Activated CD4-positive, alpha-beta T cell treated with anti-CD3 and anti-CD28 coated beads for 4 hours (primary cell): ENCODE measurements at places on chromosomes 5 and 9.

DNA sequence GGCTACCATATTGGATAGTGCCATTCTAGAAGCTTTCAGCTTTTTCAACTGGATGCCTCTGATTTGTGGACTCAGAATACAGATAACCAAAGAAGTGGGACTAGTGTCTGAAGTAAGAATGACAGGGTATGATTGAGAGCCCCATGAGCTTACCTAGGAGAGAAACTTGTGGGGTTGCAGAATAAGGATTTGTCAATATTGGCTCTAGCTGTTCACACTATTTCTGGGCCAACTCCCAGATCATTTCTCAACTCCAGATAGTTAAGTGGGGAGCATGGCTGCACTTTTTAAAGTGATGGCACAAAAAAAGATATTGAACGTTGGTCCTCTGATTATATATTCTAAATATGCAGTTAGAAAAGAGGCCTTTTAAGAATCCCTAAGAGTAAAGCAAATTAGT lies 252.1 kb downstream of the DOCK8 start:
- DNase-seq, result no peak

- DNase-seq, result no peak
Observed at GRCh38 chr5:84028093-84028492, 307.4 kb upstream of the HAPLN1 start.

- DNase-seq, result no peak
Observed at GRCh38 chr9:13281356-13282016, 2.0 kb upstream of the MPDZ start.

GRCh38 chr5:134510970-134511795 lies 14.3 kb upstream of the JADE2 start:
- peak; percentile 60 for DNase-seq

DNA sequence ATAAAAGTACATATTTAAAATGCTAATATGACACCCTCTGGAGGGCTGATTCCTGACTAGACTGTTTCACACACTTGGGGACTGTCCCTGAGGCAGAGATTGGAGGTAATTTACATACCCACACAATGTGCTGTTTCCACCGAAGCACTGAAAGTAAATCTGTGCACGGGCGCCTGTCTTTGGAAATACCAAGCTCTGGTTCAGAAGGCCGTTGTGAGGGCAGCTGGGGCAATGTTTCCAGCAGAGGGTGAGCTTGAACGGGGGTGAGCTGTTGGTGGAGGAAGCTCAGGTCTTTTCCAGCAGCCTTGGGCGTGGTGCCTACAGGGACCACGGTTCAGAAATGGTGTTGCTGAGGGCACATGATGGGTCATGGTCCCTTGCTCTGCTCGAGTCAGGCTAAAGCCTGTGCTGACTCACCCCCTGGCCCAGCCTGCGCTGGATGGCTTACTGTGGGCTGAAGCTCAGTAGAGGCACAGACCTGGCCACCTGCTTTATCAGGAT lies 25.8 kb upstream of the HMCN2 start:
- peak; percentile 38 for DNase-seq

GRCh38 chr5:88398316-88398715 lies 129.7 kb upstream of the TMEM161B start:
- DNase-seq, result no peak

- no peak for DNase-seq
Observed at GRCh38 chr5:167699432-167699831, 592.0 kb upstream of the WWC1 start.

- no peak for DNase-seq
Observed at GRCh38 chr9:129932303-129933151, 97.3 kb downstream of the USP20 start.

DNA sequence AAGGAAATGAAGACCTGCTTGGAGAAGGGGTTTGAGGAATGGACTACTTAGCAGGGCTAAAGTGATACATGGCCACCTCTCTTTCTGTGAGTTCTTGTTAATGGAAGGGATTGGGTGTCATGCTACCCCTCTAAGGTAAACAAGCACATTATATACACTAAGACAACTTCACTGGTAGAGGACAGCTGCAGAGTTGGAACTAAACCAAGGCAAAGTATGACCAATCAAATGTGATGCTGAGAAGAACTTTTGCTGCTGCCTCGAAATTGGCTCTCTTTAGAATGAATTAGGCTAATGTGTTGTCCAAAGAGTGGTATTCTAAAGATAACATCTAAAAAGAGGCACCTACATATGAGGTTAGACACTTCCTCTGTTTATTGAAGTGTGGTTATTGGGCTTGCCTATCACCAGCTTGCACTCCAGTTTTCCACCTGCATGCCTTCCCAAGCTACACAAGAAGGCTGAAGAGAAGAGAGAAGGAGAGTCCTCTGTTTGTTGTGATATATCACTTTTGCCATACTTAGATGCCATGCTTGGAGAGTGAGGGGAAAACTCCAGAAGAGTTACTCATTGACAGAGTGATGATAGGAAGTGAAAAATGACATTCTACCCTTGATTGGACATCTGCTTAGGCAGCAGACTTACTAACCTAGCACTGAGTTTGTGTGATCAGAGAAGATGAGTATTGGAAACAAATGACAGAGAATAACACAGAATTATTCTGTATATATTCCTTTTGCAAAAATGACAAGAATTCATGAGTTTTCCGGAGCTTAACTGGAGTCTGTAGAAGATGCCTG lies 536.1 kb downstream of the ZNF608 start:
- no peak for DNase-seq

- no peak for DNase-seq
Observed at GRCh38 chr5:67383451-67383850, 186.9 kb upstream of the CD180 start.

DNA sequence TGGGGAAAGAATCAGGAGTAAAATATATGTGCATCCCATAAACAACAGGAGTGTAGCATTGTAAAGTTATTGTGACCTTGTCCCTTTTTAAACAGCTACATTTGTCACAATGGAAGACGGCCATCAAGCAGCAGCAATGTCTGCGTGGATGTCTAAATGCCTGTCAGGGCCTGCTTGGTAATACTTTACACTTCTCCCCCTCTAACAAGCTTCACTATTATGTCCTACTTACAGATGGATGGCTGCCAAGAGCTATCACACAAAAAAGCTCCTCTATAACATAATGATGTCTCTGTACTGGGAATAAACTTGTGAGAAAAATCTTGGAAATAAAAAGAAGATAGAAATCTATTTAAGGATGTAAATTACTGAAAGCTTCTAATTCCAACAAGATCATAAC lies 213.0 kb downstream of the FBXL17 start:
- DNase-seq, result no peak

- DNase-seq, result no peak
Observed at GRCh38 chr5:119897537-119898370, 268.4 kb downstream of the FAM170A start.

GRCh38 chr9:125649315-125649714 lies 57.7 kb downstream of the MAPKAP1 start:
- DNase-seq, result no peak

DNA sequence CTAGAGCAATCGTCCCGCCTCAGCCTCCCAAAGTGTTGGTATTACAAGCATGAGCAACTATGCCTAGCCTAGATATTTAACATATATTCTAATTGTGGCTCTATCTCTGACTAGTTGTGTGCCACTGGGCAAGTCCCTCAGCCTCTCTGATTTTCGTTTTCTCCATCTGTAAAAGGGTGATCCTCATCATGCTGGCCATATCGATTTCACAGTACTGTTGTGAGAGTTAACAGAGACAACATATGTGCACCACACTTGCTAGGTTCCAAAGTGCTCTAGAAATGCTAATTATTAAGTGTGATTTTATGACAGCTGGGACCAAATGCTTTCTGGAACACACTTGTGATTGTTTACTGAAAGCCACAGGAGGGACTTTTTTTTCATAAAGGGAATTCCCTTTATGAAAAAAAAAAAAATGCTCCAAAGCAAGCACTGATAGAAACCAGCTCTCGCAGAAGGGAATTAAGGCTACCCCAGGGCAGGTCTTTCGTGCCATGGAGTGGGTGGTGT lies 78.5 kb upstream of the EPB41L4B start:
- DNase-seq, result no peak

DNA sequence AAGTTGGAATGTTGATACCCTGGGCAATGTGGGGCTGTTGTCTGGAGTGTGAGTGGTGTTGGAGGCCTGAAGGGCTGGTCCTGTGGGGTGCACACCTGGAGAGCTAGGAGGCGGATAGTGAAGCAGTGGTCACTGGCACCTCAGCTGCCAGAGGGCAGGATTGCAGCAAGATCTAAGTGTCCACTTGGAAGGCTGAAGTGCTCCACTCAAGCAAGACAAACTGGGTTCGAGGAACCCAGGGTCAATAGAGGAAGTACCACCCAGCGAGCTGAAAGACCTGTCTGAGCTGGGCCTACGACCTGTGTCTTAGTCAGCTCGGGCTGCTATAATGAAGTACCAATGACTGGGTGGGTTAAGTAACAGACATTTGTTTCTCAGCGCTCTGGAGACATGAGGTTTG lies 39.7 kb upstream of the TJP2 start:
- no peak for DNase-seq

DNA sequence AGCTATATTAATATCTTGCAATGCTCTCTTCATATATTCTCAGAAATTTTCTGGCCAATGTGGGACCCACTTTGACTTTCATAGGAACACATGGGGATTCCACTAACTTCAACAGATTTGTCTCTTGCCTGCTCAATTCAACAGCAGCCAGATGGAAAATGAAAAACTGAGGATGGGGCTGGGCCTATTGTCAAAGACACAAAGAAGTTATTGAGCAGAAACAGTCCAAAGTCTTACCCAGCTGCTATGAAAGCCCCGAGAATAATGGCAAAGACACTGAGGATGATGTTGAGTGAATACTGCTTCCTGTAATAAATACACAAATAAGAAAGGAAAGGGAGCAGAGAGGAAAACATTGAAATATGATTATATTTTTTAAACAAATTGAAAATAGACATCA lies 32.6 kb downstream of the SLC35D2 start:
- no peak for DNase-seq

GRCh38 chr9:130041648-130042405 lies 1.2 kb downstream of the FNBP1 start:
- no peak for DNase-seq

DNA sequence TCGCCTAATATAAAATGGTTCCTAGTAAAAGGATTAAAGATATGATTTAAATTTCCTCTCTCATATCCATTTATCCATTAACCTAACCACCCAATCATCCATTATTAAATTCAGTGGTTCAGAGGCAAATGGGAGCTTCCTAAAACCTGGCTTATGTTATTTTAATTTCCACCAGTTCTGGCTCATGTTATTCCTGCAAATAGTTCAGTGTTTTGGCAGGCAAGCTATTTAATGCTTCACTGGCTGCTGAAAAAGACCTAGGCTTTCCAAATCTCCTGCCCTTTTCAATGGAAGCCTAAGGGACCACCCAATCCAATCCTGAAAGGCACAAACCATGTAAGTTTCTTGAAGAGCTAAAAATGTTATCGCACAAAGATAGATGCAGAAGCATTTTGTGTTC lies 52.3 kb downstream of the POC5 start:
- no peak for DNase-seq

- no peak for DNase-seq
Observed at GRCh38 chr5:761059-761771, 23.3 kb downstream of the ZDHHC11B start.

DNA sequence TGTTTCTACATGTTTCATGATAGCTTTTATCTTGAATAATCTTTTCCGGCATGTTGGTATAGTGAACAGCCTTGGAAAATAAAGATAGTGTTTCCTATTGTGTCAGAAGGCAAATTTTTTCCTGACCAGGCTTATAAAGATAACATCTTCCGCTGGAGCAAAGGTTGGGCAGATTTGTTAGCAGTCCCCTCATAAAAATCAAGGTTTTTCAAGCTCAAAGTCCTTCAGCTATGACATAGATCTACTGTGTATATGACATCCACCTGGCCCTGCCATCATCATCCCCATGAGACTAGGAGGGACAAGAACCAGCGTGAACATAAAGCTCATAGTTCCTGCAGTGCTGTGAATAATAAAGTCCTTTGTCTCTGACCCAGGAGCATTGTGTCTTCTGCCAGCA lies 30.4 kb upstream of the OTULINL start:
- no peak for DNase-seq

DNA sequence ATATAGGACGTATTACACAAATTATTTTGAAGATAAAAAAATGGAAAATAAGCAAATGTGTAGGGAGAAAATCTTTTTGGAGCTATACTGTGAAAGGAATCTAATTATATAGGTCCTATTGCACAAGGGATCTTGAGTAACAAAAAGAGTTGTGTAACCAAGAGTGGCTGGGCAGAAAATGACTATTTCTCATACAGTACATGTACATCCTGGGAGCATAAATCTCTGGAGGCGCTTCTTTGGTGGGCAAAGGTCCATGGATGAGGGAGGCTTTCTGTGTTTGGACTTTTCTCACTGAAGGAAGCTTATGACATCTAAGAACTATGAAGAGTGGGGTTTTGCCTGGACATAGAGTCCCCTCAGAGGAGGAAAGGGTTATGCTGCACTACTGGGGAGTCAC lies 29.8 kb downstream of the ANKS6 start:
- DNase-seq, result no peak

DNA sequence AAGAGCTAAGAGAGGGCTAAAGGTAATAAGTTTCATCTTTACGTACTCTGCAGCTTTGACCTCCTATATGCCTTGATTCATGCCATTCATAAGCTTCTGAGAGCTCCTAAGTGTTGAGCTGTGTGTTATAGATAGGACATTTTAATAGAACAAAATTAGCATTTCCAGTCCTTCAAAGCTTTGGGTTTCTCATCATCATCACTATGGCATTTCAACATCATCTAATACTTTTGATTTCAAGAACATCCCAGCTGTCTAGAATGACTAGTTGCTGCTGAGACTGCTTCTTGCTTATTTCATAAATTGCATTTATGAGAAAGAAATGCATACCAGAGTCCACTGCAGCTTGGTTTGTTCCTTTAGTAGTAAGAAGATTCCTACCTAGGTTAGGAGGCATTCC lies 201.7 kb downstream of the SGCD start:
- no peak for DNase-seq

DNA sequence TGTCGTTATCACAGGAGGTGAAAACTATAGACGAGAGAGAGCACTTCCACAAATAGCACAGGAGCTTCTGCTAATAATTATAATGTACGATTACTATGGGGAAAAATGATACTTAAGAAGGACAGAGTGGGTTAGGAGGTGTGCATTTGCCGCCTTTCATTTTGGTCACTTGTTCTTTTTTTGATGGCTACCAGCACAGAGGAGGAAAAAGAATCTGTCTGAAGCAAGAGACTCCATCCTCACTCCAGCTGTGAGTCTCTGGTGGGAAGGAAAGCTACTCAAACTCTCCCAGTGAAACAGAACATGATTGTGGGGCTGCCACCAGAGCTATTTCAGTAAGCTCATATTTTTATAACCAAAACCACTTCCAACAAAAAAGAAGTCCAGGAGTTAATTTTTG lies 270.4 kb upstream of the TMEM161B start:
- no peak for DNase-seq
